ENCODE measurements at places on chromosomes 1 and 21.

GRCh38 chr1:234986750-234987414 is 141.8 kb downstream of the TOMM20 start:
- DNase-seq, result no peak

- peak; percentile 17 for DNase-seq
Measured at GRCh38 chr1:27885114-27885528, 12.8 kb downstream of the THEMIS2 start.

DNA sequence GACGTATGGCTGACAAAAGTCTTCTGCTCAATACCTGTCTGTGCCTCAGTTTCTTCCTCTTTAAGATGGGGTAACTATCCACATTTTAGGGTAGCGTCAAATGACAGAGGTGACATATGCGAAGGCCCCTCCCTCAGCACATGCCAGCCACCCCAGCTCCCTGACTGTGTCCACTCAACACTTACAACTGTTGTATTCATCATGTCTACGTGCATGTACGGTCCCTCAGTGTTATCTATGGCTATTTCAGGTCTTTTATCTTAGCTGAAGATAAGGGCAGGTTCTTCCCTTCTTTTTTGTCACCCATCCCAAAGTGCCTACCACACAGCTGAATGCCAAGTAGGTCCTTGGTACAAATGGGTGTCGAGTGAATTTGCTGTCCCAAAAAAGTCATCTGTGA is 8.3 kb upstream of the C1orf198 start:
- no peak for DNase-seq

- DNase-seq, result no peak
Measured at GRCh38 chr1:178126741-178127185, 32.9 kb downstream of the RASAL2 start.

- DNase-seq, result no peak
Measured at GRCh38 chr1:114314576-114314975, 160.9 kb upstream of the SYT6 start.
